ENCODE measurements at places on chromosomes 5 and 9.

GRCh38 chr5:16450163-16450562 lies 15.4 kb downstream of the ZNF622 start:
- DNase-seq, result no peak

GRCh38 chr9:38079461-38080031 lies 10.5 kb upstream of the SHB start:
- DNase-seq, result no peak

GRCh38 chr5:40446910-40447309 lies 232.8 kb upstream of the PTGER4 start:
- no peak for DNase-seq

DNA sequence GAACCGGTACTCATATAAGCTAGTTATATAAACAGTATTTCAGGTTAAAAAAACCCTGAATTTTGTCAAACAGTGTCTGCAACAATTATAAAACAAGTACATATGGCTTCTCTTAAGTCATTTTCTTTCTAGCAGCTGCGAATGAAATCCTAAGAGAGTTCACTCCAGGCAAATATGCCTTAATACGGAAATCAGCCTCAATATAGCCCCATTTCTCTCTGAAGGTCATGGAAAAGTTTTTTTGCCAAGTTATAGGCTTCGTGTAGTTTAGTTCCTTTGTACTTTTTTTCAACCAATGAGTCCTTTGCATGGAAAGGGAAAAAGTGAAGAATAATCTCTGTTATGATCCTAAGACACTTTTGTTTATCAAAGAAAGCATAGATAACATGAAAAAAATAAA lies 848.0 kb upstream of the ACO1 start:
- DNase-seq, result no peak

GRCh38 chr9:77456829-77457437 lies 191.2 kb downstream of the GNA14 start:
- peak; percentile 54 for DNase-seq

- no peak for DNase-seq
These were observed 15.4 kb downstream of the IL9 start for GRCh38 chr5:135880278-135880677.

DNA sequence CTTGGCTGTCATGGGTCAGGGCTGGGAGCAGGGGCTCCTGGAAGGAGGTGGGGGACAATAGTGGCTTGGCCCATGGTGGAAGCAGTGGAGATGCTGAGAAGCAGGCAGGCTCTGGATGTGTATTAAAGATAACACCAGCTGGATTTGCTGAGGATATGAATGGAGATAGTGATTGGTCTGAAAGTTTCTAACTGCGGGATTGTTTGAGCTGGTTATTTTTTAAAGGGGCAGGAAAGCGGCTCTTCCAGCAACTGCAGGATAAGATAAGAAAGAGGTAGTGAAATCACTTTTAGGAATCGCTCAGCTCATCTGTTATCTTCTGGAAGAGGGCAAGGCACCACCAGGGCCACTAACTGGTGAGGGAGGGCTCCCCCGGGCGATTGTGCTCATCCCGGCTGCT lies 125.5 kb downstream of the TENT4A start:
- no peak for DNase-seq

DNA sequence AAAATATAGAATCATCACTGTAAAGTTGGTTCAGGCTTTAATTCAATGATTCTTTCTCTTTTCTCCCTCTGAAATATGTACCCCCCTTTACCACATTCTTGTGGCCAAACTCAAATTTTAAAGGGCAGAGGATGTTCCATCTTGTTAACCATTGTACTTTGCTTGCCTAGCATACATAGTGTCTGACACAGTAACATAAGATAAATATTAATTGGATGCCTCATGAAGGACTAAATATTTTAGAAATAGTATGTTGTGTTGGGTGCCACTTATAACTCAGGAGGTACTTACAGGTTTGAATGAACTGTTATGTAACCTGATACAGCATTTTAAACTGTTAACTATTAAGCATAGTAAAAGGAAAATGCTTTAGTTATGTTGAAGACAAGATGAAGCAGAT lies 71.5 kb downstream of the NIPBL start:
- no peak for DNase-seq

DNA sequence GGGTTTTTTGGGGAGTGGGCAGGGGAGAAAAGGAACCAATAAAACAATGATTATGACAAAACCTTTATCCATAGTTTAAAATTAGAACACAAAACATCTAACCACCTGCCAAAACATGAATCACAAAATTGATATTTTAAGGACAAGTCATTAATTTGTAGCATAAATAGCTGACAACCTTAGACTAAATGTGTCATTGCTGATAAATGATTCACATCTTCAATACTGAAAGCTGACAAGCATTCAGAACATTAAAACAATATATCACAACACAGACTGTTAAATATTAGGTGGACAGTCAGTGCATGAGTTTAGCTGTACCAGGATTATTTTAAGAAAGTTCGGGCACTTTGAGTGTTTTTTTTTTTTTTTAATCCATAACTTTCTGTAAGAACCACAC lies 71.5 kb downstream of the NR3C1 start:
- DNase-seq, result no peak

DNA sequence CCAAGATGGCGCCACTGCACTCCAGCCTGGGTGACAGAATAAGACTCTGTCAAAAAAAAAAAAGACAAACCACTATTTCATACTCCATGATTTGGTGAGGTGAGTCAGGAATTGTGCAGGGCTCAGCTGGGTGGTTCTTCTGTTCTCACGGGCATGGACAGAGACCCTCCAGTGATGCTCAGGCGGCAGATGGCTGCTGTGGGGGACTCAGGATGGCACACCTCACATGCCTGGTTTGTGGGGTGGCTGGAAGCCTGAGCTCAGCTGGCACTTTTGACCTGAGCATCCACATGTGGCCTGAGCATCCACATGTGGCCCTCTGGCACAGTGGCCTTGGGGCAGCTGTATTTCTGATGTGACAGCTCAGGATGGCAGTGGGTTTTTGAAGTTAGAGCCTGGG lies 217.2 kb downstream of the IRX2 start:
- no peak for DNase-seq

- DNase-seq, result no peak
These were observed 456.4 kb downstream of the GADD45G start for GRCh38 chr9:90061187-90061586.

GRCh38 chr5:111013011-111013410 lies 58.5 kb upstream of the TSLP start:
- DNase-seq, result no peak

GRCh38 chr5:322942-323879 lies 1.7 kb downstream of the AHRR start:
- DNase-seq, result no peak

DNA sequence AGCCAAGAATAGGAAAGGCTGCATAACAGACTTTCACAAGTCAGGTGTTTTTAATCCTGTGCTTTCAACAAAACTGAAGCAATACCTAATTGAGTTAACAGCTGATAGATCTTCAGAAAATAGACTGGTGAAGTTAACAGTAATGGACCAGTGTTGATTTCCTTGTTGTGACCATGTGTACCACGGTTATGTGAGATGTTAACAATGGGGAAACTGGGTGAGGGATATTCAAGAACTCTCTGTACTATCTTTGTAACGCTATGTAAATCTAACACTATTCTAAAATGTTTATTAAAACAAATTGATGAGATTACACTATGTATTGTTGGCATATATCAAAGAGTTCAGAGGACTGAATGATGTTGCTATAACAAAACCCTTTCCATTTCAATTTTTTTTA lies 36.9 kb downstream of the MACROH2A1 start:
- no peak for DNase-seq

GRCh38 chr5:151678713-151679112 lies 8.0 kb downstream of the SPARC start:
- DNase-seq, result no peak

DNA sequence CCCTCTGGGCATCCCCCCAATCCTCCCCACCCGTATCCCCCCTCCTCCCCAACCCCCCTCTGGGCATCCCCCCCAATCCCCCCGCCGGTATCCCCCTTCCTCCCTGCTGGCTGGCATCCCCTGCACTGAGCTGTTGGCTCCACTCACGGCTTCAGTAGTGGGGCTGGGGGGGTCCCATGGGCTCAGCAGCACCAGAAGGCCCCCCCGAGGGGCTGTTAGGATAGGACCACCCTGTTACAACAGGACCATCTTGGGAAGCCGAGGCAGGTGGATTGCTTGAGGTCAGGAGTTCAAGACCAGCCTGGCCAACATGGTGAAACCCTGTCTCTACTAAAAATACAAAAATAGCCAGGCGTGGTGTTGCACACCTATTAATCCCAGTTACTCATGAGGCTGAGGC lies 42.4 kb downstream of the EXD3 start:
- no peak for DNase-seq
